ENCODE measurements at places on chromosomes 1 and 21.
A peak's percentile ranks its signal among the peaks of the same experiment; 100 is the strongest.

DNA sequence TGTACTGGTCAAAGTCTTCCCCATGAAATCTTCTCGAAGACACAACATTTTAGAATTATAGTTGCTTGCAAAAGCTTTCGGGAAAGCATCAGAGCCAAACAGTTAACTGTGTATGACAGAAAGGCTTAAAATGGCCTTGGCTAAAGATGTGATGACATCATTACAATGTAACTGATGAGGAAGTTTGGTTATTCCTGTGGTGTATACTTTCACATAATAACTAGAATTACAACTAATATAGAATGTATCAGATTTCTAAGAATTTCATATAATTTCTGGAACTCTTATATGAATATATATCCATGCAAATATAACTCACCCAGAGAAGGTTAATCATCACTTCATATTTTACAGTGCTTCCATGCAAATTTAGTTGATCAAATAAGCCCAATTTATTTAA is 8.4 kb downstream of the TP73 start:
- DNase-seq: no peak

DNA sequence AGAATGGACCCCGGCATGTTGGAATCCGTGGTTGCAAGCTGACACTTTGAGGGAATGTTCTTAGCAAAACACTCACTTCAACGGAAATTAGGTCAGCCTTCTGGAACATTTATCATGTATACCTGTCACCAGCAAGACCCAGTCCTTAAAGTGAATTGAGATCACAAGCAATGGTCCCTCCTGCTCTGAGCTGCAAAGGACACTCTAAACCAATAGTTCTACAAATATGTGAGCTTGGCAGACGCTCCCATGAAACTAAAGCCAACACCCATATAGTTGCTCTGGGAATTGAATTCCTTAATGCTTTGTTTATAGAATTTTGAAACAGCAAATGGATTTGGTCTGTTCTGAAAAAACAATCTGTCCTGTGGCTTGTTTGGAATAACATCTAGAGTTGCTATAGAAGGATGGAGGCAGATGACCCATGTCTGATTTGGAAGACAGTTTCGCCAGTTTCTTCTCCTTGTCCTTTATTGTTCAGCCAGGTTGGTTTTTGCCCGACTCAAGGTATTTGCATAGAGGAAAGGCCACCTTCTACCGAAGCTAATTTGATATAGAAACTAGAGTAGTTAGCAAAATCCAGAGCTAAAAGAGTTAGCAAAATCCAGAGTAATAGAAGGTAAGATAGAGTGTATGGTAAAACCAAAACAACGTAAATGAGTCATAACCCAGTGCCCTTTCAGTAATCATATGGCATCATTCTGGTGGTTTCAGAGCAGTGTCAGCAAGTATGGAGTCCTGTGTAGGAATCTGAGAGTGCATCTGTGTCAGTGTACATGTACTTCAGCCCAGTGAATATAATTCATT is 236.2 kb downstream of the NFIA start:
- no peak for DNase-seq

- DNase-seq: no peak
Observed at GRCh38 chr1:164780111-164780812, 221.3 kb downstream of the PBX1 start.

GRCh38 chr1:207155028-207155427 is 51.0 kb downstream of the C4BPA start:
- no peak for DNase-seq

- no peak for DNase-seq
Observed at GRCh38 chr1:236829085-236829484, 34.0 kb downstream of the MTR start.

DNA sequence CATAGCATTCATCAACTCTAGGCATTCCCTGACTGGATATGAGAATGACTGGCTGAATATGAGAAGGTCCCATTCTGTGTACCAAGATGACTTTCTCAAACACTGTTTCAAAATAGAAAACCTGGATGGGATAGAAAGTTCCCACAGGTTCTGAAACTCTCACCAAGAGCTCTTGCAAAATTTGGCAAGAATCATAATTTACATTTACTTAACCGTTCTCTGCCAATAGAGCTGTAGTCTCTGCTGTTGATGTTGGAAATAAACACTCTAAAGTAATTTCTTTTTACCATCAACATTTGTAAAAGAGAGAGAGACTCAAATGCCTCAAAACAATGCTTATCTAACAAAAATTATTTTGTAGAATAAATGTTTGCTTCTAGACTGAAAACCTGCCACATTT is 221.1 kb downstream of the LMO4 start:
- no peak for DNase-seq

DNA sequence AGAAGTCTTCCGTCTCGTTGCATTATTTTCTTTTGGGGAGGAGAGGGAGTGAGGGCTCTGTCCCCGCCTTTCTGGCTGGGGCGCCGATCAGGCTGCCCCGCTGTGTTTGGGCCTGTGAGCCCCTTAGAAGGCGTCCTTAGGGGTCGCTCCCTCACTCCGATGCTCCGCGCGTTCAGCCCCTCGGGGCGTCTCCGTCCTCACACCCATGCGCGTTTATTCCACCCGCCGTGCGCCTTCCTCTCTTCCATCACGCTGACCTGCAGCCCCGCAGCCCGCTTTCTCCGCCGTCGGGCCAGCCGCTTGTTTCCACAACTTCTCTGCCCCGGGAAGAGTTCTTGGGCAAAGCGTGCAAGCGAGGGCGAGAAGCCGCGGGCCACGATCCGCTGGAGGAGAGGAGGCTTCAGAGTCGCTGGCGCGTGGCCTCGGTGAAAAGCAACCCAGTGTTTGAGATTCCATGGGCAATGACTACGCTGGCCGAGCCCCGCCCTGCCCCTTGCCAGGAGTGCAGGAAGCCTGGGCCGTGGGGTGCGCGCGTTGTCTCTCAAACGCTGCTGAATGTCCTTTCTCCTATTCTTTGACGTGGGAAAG is 27.7 kb downstream of the TRIM11 start:
- DNase-seq: no peak

- no peak for DNase-seq
Observed at GRCh38 chr1:21932127-21932526, 5.0 kb downstream of the HSPG2 start.

DNA sequence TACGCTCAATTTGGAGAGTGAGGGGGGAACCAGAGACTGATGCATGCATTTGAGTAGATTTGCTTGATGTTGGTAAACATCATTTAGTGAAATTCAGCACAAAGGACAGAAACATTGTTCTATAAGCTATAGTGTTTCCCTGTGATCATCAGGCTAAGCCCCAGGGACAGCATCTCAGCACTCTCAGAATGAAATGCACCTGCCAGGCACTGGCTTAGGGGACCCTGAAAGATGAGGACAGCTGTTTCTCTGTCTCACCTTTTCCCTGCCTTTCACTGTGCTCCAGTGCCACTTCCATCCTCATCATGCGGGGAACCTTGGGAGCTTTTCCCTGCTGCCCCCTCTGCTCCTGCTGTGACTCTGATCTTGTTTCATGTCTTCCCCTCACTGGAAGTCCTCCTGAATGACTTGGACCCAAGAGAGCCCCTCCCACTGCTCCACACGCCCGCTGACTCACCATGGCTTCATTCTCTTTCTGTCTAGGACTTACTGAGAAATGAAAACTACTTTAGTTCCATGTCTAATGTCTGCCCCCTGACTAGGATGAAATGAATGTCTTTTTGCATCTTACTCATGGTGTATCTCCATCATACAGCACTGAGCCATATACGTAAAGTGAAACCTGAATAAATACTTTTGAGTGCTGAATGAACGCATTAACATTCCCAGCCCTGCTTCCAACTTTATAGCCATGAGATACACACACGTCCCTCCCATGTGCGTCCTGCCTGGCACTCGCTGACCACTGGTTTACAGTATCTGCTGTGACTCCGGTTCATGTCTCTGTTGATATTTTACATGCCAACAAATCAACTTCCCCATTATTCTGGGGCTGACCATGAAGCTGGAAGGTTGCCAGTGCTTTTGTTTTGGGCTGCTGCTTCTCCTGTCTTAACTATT is 182.0 kb downstream of the PCP4 start:
- DNase-seq: peak; percentile 40

DNA sequence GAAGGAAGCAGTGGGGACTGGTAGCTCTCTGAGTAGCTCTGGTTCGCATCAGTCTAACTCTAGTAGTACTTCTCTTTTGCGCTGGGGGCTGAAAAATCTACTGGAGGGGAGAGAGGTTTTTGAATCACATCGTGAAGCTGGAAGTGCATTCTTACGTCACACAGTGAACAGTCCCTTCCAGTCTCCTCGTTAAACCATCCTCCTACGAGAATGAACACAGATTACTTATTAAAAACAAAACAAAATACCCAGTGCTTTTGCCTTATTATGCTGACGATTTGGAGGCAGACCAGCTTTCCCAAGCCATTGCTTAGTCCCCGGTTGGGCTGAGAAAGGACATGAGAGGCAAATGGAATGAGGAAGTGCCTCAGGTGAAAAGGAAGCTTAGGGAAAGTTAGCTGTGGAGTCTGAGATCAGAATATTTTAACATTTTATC is 16.1 kb downstream of the HUNK start:
- no peak for DNase-seq

DNA sequence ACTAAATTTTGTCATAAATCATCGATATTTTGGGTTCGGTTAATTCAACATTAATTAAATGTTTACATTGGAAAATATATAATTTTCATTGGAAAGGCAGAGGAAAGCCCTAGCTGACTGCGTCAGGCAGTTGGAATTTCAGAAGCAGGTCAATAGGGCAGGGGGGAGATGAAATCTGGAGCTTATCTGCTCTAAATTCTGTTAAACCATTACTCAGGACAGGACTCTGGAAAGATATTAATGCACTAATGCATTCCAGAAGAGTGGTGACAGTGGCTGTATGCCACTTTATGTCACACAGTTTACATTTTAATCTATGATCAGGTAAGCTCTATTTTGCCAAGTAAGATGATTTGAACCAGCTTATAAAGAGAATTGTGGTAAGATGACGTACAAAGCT is 153.0 kb upstream of the B3GALT2 start:
- DNase-seq: no peak

DNA sequence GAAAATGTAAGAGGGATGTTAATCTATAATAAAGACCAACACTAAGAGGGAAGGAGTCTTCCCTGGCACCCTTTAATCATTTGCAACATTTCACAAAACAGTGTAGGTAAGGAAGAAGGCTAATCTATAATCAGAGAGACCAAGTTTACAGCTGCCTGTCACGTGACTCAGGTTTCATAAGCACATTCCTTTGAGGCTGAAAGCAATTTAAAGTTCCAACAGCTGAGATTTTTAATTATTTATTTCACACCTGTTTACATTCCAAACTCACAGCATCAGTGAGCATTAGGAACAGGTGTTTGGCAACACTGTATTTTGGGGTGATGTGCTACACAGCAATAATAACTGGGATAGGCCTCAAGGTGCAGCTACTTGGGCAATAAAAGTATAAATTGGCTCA is 75.7 kb upstream of the PGBD5 start:
- DNase-seq: no peak

GRCh38 chr1:221708076-221708571 is 33.8 kb downstream of the DUSP10 start:
- peak; percentile 25 for DNase-seq

DNA sequence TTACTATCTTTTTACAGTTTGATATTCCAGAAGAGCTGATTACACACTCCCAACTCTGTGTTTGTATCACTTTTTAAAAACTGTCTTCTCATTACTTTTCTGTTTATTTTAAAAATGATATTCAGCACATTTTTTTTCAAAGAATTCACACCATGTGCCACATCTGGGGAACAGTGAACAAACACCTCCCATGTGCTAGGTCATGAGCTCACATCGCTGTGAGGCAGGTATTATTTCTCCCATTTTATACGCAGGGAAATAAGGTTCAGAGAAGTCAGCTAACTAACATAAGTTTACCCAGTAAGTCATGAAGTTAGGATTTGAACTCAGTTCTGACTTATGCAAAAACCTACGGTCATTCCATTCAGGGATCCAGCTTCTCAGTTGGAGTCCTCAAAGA is 44.9 kb downstream of the S1PR1 start:
- no peak for DNase-seq

DNA sequence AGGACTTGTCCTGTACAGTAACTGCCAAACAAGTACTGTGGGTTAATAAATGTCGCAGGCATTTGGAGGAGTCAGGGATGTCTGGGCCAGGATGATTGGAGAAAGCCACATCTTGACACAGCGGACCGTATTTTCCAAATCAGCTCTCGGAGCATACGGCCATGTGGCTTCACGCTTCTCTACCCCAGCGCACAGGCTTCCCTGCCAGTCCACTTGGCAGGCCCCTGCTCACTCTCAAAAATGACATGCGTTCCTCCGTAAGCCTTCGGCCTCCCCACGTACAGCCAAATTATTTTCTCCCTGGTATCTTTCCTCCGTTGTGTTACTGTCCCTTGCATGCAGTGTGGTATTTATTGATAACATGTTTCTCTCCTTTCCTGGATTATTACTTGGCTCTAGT is 7.2 kb upstream of the LRRC38 start:
- DNase-seq: no peak

DNA sequence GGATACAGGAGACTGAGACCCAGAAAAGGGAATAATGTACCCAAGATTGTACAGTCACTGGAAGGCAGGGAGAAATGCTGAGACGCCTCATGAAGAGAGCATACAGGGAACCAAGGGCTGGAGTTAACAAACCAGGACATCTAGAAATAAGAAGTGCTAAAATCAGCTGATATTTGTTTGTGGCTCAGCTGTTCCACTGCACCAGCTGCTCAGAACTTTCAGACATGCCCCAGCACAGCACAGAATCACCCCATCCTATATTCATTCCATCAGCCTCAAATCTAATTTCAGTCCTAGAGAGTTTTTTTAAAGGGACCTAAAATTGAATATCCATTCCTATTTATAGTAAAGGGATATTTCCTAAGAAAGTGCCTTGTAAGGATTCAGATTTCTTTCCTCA is 60.2 kb downstream of the DAB1 start:
- DNase-seq: no peak

GRCh38 chr1:85488126-85488525 is 23.2 kb upstream of the DDAH1 start:
- DNase-seq: no peak

GRCh38 chr1:34296059-34296458 is 119.4 kb downstream of the C1orf94 start:
- no peak for DNase-seq

DNA sequence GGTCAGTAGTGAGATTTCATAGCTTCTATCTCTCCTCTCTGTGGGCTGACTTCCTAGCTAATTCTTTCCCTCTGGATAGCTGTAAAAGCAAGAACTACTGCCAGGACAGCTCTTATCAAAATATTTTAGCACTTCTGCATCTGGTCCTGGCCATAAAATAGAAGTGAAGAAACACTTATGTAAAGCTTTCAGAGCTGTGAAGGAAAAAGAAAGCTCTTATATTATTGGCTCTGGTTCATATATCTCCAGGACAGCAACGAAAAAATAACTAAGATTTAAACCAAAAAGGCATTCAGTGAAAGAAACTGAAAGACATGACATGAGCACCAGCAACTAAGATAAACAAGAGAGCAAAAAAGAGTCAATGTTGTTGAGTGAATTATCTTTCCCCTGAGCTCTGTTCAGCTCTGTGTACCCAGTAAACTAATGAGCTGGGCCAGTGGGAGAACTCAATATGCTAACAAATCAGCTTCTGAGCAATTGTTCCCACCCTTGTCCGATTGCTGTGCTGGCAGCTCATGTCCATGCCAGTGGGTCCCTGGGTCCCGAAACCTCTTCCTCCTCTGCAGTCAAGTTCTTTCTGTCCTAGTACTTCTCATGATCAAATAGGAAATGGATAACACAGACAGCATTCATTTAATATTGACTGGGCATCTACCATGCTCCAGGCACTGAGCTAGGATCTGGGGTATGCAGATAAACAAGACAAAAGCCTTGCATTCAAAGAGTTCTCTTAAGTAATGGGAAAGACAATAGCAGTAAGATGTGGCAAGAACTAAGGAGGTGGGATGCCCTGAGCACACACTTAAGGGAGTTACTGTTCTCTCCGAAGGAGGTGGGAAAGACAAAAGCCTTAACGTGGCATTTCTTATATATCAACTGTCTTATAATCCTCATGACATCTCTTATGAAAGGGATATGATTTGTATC is 45.3 kb upstream of the MAN1A2 start:
- DNase-seq: no peak

All from NCI-H774 (cell line).